ENCODE measurements at places on chromosomes 2 and 18. TPM values are rescaled to one million over a fixed set of nuclear protein-coding genes. Genes with fewer than 3 reads are reported as not detected.

PIGN gene
- polyA plus RNA-seq, result 32.4 TPM

RBM43 gene
- 21.5 TPM for polyA plus RNA-seq

ASIC4 gene
- 0.27 TPM for polyA plus RNA-seq

CFAP53 gene
- polyA plus RNA-seq, result 6.5 TPM

DNA sequence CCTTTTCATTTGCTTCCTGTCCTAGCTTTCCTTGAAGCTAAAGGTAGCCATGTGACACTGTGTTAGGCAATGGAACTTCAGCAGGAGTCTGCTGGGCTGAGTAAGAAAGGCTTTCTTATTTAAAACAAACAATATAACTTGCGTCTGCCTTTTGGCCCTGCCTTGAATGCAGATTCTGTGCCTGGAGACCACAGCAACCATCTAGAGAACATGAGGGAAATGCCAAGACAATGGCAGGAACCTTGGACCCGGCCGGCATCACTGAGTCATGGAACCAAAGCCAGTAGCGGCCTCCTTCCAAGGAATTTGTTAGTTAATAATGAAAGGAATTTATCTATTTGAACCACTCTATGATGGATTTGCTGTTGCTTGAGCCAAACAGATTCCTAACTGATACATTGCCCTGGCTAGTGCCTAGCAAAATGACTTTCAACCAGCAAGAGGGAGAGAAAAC lies 207.5 kb upstream of the EPHA4 start:
- no peak for DNase-seq

- no peak for DNase-seq
Observed at GRCh38 chr2:177767768-177768167, 304.8 kb downstream of the PDE11A start.

GRCh38 chr2:158131919-158132566 lies 30.4 kb downstream of the UPP2 start:
- no peak for DNase-seq

DNA sequence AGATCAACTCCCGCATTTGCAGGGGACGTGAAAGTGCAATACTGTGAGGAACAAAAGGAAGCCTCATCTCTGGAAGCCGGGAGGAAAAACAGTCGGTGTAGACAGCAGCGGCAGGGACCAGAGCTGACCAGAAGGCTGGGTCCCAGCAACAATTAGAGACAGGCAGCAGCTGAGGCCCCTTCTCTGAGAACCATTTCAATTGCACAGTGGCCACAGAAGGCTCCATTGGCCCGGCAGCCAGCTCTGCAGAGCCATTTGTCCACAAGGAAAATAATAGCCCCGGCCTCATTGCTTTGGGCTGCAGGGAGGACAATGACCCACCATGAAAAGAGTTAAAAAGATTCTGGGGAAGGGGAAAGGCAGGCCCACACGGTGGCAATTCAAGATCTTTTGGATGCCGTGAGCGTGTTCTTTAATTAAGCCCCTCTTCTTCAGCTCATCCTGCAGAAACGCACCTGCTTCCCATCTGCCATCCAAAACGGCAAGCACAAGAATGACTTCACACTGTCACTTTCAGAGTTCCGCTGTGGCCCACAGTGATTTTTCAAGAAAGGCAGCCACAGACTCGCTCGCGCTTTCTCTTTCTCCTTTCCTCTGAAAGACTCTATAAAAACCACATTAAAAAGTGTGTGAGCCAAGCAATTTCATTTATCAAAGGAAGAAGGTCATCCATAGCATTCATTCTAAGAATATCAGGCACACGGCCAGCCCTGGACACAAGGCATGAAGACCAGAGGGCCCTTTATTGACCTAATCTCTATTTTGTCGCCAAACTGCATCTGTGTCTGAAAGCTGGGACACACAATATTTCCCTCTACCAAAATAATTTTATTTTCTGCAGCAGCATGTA lies 293.6 kb downstream of the SOX11 start:
- no peak for DNase-seq

GRCh38 chr2:182831101-182831500 lies 35.3 kb downstream of the FRZB start:
- DNase-seq, result no peak

DNA sequence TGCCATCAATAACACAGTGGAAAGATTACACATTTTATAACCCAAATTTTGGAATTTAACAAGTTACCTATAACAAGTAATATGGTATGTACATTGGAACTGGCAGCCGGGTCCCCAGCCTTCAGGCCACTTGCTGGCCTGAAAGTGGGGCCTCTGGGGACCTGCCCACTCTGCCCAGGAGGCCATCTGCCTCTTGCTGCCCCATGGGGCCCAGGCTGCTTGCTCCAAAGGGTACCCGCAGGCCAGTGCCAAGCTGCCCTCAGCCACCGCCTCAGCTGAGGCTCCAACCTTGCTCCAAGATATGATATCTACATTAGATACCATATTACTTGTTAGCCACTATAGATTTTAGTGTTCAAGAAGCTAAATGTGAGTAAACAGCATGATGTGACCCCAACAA lies 120.8 kb upstream of the TMEFF2 start:
- DNase-seq, result no peak

- DNase-seq, result no peak
Observed at GRCh38 chr18:64234321-64234720, 85.4 kb upstream of the LINC00305 start.
